Central memory CD8-positive, alpha-beta T cell (primary cell): ENCODE measurements at places on chromosomes 1 and 21.

GRCh38 chr1:195332102-195332501, 1276.1 kb downstream of the KCNT2 start:
- DNase-seq = no peak

DNA sequence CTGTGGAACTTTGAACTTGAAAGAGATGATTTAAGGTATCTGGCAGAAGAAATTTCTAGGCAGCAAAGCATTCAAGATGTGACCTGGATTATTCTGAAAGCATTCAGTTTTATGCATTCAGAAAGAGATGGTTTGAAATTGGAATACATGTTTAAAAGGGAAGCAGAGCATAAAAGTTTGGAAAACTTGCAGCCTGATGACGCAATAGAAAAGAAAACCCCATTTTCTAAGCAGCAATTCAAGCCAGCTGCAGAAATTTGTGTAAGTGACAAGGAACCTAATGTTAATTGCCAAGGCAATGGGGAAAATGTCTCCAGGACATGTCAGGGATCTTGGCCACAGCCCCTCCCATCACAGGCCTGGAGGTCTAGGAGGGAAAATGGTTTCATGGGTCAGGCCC, 354.0 kb downstream of the ZNF326 start:
- DNase-seq = no peak

GRCh38 chr1:205015241-205015640, 27.8 kb upstream of the CNTN2 start:
- no peak for DNase-seq

- DNase-seq = no peak
Observed at GRCh38 chr1:47725511-47725991, 271.6 kb downstream of the TRABD2B start.

DNA sequence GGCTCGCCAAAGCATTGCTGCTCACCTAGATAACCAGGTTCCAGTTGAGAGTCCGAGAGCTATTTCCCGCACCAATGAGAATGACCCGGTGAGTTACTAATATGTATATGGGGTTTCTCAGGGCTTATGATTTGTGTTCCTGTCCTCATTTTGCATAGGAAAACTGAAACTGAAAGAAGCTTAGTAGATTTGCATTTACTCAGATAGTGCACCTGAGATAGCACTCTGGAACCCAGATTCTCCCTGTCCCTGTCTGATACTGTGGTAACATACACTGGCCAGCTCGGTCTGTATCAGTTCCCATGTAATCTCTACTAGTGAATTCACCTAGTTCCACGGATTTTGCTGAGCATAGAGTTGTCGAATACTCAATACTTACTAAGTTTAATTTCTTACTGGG, 28.1 kb downstream of the DAP3 start:
- no peak for DNase-seq

GRCh38 chr1:27346991-27347624, 5.3 kb downstream of the SYTL1 start:
- DNase-seq = no peak

GRCh38 chr1:21517161-21517589, 8.0 kb downstream of the ALPL start:
- DNase-seq = no peak

GRCh38 chr1:83735526-83735925, 263.4 kb downstream of the TTLL7 start:
- no peak for DNase-seq

- DNase-seq = no peak
Observed at GRCh38 chr1:153627715-153628626, at the start of gene S100A1. TSS of gene S100A1 (plus strand) at chr1:153628434. CDS start at chr1:153630522, 2,088 bp downstream.

DNA sequence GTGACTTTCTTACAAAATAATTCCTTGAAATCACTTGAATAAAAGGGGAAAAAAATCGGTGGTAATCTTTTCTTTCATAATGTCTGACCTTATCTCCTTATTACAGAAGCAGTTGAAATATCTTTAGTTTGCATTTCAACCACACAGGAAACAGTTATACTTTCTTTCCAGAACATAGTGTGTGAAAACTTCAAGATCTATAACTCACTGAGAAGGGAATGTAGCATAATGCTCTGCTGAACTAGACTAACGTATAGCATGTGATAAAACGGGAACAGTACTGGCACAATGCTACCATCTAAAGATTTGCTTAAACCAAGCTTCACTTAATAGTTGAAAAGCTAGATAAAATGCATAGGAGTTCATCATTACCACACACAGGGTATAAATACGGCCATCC, 45.0 kb downstream of the VAV3 start:
- DNase-seq = no peak

- no peak for DNase-seq
Observed at GRCh38 chr1:234683127-234683860, 73.3 kb upstream of the IRF2BP2 start.

DNA sequence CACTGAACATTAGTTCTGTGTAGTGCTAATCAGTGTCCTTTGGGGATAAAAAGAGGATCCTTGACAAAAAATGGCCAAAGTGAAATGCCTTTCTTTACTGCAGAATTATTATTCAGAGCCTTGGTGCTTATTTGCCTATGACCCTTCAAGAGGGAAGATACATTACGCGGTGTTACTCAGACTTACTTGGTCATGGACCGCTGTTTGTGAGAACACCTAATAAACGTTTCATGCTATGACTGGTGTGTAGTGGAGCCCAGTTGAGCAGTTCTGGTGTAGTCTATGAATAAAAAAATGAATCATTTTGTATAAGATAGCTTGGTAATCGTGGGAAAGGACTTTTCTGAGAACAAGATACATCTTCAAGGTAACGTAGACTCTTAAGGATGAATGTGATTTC, 8.3 kb downstream of the NFYC start:
- DNase-seq = no peak

DNA sequence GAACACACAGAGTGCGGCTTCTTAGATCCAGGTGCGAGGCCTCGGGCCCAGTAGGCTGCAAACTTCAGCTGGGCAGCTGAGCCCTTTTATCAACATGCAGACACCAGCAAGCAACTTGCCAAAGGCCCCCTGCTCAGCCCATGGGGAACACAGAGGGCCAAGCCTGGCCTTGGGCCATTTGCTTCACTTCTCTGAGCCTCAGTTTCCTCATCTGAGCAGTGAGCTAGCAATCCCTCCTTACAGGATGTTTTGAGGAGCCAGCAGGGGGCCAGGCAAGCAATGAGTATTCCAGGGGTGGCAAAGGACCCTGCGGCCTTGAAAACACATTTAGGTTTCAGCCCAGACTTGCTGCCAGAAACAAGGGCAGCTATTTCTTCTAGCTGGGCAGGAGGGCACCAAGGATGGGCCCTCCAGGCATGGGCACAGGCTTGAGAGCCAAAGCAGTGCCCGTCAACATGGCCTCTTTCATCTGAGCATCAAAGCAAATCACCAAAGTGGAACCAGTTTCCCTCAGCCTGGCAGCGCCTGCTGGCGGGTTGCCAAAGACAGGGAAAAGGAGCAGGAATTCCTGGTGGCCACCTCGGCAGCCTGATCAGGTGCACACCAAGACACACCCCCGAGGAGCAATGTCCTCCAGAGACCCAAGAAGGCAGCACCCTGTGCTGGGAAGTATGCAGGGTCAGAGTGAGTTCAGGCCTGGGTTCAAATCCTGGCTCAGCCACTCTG, 1.4 kb downstream of the MATN1 start:
- DNase-seq = no peak

GRCh38 chr1:46489638-46490405, at the start of gene DMBX1:
TSS of gene DMBX1 (plus strand) at chr1:46489836. CDS start at chr1:46507011, 17,175 bp downstream.
- DNase-seq = no peak

DNA sequence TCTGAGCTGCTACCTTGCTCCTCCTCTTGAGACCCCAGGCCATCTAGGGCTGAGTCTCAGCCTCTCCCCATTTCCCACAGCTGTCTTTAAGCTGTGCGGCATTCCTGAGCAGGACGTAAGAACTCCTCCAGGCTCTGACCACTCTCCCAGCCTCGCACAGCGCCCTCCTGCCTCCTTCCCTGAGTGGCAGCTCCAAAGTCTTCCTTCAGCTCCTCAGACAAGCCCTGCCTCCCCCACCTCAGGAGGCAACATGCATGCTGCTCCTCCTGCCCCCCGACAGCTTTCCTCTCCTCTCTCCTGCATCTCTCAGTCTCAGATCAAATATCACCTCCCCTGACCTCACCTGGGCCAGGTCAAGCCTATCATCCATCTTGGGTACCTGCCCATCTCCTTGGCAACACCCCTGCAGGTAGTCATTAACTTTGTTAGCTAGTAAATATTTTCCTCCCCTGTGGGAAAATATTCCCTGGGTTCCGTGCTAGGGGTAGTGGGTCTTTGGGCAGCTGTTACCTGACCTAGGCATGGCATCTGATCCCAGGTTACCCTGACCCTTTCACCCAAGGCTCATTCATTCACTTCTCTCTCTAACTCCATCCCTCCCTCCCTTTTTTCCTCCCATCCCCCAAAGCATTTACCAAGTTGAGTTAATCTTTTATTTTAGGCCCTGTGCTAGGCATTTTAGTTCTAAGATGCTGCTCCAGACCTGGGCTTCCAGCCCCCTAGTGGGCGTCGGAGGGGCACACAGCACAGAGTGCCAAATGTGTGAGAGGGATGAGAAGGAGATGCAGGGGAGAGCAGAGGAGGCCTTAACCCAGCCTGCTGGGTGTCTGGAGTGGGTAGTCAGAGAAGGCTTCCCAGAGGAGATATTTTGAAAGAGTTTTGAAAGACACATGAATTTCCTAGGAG, 419.9 kb downstream of the PTPRU start:
- no peak for DNase-seq

DNA sequence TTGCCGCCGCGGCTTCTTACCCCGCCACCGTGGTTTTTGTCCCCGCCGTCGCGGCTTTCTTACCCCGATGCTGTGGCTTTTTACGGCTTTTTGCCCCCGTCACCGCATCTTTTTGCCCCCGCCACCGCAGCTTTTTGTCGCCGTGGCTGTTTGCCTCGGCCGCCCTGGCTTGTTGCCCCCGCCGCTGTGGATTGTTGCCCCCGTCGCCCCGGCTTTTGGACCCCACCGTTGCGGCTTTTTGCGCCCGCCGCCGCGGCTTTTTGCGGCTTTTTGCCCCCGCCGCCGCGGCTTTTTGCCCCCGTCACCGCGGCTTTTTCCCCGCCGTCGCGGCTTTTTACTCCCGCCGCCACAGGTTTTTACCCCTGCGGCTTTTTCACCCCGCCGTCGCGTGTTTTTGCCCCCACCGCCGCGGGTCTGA, 3934.3 kb downstream of the SRGAP2C start:
- DNase-seq = no peak

GRCh38 chr1:188988589-188988988, 1489.1 kb downstream of the BRINP3 start:
- no peak for DNase-seq

GRCh38 chr1:232037774-232038388, 411.3 kb downstream of the DISC1 start:
- DNase-seq = no peak

DNA sequence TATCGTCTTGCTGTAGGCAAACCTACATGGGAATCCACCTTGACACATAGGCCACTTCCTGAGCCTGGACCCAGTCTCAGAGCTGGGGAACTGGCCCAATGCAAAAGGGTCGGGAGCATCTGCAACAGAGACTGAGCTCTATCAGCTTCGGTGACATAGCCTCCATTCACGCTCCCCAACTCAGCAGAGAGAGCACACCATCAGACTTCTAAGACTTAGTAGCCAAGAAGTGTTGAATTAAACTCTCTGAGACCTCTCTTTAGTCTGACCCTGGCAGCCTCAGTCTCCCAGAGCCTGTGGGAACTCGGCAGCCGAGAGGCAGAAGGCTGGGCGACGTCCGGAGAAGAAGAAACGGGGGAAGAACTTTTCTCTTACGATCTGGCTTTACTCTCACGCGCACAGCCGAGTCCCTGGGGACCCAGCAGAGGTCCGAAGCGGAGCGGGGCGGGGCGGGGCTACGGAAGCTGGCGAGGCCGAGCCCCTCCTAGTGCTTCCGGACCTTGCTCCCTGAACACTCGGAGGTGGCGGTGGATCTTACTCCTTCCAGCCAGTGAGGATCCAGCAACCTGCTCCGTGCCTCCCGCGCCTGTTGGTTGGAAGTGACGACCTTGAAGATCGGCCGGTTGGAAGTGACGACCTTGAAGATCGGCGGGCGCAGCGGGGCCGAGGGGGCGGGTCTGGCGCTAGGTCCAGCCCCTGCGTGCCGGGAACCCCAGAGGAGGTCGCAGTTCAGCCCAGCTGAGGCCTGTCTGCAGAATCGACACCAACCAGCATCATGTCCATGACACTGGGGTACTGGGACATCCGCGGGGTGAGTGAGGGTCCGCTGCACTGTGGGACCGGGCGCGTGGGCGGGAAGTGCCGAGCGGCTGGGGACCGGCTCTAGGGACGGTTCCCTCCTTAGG, at the start of gene GSTM4:
Gene GSTM4 (plus strand): TSS at position 485 of the 905 bp plus-strand sequence. CDS start 291 bp downstream, at position 776.
- DNase-seq = no peak

DNA sequence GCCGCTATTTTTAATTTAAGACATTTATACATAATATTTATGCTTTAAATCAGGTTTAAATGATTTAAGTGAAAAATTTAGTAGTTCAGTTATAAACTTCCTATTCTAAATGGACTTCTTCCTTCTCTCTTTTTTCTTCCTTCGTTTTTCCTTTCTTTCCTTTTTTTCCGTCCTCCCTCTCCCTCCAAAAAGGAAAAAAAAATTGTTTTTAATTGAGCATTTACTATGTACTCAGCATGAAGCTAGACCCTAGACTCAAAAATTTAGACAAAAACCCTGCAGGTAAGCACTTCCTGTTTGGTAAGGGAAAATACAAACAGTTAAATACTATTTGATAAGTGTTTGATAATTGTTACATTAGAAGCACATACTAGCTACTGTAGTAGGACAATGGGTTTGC, 2.6 kb upstream of the TM2D1 start:
- no peak for DNase-seq

- no peak for DNase-seq
Observed at GRCh38 chr1:68205794-68206358, 26.4 kb downstream of the WLS start.

- no peak for DNase-seq
Observed at GRCh38 chr1:30678209-30678608, 45.2 kb downstream of the MATN1 start.

DNA sequence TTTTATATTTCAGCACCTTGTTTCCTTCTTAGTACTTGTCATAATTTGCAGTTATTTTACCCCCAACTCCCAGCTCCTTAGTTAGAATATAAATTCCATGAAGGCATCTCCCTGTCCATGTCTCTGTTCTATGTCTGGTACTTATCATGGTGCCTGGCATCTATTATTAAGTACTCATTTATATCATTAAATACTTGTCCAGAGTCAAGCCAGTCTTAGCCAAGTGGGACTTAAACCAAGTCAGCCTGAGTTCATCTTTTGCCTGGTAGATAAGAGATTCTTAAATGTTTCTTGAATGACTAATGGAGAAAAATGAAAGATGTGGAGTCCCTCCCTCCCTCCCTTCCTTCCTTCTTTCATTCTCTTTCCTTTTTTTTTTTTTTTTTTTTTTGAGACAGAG, 9.4 kb downstream of the SLC25A44 start:
- DNase-seq = no peak

DNA sequence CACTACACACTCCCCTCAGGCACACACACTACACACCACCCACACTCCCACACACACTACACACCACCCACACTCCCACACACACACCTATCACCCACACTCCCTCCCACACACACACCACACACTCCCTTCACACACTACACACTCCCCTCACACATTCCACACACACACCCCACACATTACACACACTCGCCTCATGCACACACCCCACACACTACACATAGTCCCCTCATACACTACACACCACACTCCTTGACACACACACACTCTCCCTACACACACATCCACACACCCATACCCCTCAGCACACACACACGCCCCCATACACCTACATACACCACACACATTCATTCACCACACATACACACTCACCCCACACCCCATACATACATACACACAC, 31.0 kb upstream of the SELENON start:
- DNase-seq = no peak

GRCh38 chr21:30083225-30083945, 83.2 kb downstream of the CLDN17 start:
- DNase-seq = no peak

GRCh38 chr1:1080122-1080757, 6.1 kb upstream of the RNF223 start:
- no peak for DNase-seq
